Muscle of back (tissue), 13 donors: ENCODE measurements at places on chromosomes 5 and 9.

DNA sequence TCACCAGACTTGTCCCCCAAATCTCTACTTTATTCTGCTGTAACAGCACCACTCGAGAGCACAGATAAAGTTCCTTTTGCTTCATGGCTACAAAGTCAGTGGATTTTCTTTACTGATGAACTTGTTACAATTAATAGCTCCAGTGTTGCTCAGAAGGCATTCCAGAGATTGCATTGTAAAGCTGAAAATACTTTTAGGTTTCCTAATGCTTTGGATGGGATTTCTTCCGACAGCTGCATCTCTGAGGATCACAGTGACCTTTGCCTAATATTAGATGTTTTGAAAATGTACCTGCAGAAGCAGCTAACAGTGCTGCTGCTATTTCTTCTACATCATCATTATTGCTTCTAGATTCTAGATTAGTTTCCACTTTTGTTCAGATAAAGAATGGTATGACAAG is 58.8 kb upstream of the TMEM171 start:
- DNase-seq: no peak

GRCh38 chr5:101687349-101687985 is 608.6 kb downstream of the SLCO4C1 start:
- no peak for DNase-seq

- peak; percentile 92 for DNase-seq
These were observed 576.3 kb downstream of the PDE4D start for GRCh38 chr5:59317023-59317773.

- no peak for DNase-seq
These were observed 101.5 kb downstream of the TAF11L14 start for GRCh38 chr5:17735761-17736160.

GRCh38 chr5:178624631-178625546 is 2.0 kb downstream of the CLK4 start:
- DNase-seq: peak; percentile 23

- DNase-seq: no peak
These were observed 48.3 kb downstream of the SH3TC2 start for GRCh38 chr5:149014571-149015031.

GRCh38 chr9:131747352-131747751 is 7.5 kb upstream of the RAPGEF1 start:
- peak; percentile 68 for DNase-seq

DNA sequence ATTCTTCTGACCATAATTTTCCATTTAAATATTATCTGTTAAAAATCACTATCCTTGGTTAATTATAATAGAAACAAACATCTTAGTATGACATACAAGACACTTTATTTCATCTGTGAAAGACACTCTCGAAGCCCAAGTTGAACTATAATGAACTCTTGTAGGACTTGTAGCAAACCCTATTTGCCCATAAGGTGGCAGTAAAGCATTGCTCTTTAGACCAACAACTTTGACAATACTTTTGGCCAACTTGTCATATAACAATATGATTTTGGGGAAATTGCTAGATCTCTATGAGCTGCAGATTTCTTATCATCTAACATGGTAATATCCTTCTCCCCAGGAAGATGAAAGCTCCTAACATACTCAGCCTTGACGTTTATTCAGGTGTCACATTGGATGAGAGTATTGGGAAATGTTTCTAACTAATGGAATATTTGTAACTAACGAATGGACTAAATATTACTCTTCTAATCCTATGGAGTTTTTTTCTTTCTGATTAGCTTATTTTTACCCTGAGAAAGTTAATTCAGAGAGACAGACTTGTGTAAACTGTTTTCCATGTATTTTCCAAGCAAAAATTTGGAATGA is 11.0 kb downstream of the SPINK14 start:
- peak; percentile 31 for DNase-seq

GRCh38 chr5:42583322-42583721 is 160.1 kb downstream of the GHR start:
- DNase-seq: peak; percentile 58

- DNase-seq: peak; percentile 38
These were observed 24.4 kb downstream of the SLC6A7 start for GRCh38 chr5:150214289-150214688.

- DNase-seq: peak; percentile 85
These were observed 39.7 kb upstream of the SLC25A51 start for GRCh38 chr9:37943345-37944265.

GRCh38 chr5:135761746-135762145 is 72.7 kb upstream of the SLC25A48 start:
- DNase-seq: peak; percentile 21

- no peak for DNase-seq
These were observed 40.7 kb downstream of the SPTAN1 start for GRCh38 chr9:128593039-128593438.

DNA sequence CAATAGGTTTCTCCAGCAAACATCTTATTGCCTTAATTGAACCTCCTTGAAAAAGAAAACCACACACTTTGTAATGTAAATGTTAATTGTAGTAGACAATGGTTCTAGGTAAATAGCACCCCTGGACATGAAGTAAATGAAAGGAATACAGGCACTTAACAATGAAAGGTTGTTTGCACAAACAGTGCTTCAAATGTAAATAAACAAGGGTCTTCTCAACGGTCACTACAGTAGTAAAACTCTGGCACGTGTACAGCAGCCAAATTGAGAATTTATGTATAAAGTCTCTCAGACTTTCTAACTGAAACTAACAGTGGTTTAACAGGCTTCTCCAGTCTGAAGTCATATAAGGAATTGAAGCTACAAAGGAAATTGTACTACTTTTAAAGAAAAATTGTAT is 218.3 kb downstream of the MEF2C start:
- DNase-seq: no peak

DNA sequence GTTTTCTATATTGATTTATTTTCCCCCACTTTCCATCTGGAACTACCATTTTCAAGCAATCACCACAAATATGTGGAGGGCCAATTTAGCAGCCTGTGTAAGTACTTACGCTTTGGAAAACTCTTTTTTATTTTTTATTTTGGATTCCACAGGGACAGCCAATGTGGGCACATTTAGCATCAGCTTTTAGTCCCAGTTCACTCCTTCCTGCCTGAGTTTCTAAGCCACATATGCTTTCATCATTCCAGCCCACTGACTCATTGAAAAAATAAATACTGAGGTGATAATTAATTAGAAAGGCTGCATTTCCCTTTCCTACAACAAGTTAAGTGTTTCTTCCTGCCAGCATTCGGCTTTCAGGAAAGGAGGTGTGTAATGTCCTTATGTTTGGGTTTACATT is 76.8 kb downstream of the TMEM167A start:
- DNase-seq: peak; percentile 21

DNA sequence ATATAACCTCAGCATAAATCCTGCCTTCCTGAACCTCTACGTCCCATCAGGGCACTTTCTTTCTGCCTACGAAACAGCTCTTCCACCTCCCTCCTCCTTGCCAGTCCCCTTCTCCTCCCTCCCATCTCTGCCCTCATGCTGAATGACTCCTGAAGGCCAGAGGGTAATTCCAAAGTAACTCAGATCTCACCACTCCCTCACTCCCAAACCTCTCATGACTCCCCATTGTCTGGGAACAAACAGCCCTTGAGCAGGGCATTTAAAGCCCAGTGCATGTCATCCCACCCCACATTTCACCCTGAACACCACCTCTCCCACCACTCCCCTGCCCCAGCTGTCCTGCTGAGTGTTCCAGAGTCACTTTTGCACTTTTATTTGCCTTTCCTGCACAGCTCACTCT is 8.9 kb upstream of the FBP1 start:
- DNase-seq: no peak

GRCh38 chr9:120377268-120378159 is 202.5 kb downstream of the CDK5RAP2 start:
- no peak for DNase-seq

- peak; percentile 36 for DNase-seq
These were observed 61.8 kb downstream of the COX7C start for GRCh38 chr5:86679529-86679928.

DNA sequence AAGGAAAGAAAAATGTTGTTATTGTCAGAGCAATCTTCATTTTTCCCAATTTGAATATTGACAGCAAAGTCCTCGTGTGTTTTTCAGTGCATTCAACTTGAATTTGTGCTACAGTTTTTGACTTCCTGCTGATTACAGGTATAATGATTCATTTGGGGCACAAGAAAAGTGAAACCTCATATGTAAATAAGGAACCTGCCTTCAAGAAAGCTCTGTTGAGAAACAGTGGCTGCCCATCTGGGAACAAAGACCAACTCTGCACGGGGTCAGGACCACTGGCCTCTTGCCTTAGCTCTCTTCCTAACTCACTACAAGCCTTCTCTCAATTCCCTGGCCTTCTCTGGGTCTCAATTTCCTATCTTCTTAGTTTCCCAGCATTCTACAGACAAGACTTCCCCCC is 21.0 kb downstream of the TIMD4 start:
- DNase-seq: no peak

DNA sequence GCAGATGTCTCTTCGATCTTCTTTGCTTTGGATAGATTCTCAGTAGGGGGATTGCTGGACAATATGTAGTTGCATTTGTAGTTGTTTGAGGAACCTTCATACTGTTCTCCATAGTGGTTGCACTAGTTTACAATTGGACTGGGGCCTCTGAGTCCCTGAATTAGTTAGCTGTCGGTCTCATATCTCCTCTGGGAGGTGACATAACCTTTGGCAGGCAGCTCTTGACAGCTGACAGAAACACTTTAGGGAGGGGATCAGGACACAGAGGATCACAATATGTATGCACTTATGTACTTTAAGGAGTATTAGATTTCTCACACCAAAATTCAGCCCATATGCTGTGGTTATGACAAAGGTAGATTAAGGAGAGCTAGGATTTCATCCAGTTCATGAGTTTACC is 1279.9 kb upstream of the DMAC1 start:
- DNase-seq: no peak

DNA sequence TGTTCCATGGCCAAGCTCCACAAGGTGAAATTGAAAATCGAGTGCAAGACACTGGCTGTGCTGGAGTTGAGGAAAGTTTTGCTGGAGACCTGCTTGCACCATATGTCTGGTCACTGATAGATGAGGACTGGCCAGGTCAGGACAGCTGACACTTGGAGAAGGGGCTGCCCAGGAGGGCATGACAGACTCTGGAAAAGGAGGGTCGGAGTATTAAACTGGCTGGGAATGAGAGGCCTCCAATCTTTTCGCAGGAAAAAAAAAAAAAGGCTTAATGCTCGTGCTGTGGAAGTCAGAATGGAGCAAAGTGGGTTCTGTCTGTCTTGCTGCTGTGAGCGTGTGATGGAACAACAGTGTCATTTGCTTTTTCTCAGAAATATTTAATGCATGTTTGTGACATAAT is 5.5 kb downstream of the TENT4A start:
- DNase-seq: no peak
